Inflammatory macrophage treated with lipopolysaccharide for 1 hour (primary cell): ENCODE measurements at places on chromosomes 3 and 15.

DNA sequence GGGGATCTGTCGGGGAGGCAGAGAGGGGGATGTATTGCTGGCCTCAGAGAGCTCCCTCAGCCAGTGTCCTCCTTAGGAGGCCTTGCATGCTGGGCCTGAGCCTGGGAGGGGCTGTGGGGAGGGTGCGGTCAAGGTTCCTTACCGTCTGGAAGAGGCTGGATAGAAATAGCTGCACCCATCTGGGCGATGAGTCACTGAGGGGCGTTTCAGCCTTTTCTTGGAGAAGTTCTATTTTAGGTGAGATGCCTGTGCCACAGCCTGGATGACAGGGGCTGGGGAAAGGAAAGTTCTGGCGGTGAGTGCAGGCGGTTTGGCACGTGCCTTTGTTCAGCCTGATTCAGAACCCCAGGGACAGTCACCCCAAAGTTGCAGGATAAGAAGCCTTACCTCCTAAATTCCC is 35.7 kb upstream of the APEH start:
- DNase-seq: no peak

DNA sequence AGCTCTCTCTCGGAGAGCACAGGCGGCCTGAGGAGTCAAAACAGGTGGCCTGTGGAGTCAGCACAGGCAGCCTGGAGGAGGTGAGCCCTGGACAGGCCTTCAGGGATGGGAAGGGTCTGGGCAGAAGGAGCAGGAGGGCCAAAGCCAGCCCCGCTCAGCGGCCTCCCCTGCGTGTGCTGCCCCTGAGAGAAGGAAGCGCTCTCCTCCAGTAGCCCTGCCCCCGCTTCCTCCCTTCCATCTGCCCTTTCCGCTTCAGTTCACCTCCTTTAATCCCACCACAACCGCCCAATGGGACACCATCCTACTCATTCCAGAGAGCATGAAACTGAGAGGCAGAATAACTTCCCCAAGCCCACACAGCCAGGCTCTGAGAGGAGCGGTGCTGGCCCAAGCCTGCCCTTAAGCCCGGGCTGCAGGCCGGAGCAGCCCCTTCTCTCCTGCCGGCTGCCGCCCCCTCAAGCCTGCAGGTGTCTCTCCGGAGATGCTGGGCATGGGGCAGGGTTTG is 3.2 kb upstream of the NR2E3 start:
- no peak for DNase-seq

DNA sequence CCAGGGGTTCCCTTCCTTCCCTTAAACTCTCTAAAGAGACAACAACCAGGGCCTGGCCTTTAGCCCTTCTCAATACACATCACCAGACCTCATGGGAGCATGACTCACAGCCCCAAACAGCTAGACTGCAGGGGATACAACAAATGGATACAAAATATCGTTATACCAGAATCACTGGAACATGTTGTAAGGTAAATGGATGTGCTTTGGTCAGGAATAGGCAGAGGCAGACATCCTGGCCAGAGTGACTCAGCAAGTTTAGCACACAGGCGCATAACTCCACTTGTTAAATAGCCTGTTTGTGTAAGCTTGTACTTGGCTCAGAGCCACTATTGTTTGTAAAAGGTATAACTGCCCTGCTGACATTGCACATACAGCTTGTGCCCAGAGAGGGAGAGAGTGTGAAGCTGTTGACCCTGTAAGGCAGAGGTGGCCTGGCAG is 18.3 kb downstream of the TMED3 start:
- DNase-seq: peak; percentile 59

DNA sequence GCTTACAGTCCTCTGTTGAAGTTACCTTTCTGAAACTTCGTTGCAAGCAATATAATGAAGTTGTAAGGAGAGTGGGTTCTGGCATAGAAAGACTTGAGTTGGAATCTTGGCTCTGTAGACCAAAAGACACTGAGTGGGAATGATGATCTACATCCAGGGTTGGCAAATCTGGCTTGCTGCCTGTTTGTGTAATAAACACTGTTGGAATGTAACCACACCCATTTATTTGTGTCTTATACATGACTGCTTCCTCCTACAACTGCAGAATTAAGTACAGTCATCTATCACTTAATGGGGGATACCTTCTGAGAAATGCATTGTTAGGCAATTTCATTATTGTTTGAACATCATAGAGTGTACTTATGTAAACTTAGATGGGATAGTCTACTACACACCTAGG is 178.4 kb upstream of the SUCLG2 start:
- no peak for DNase-seq

DNA sequence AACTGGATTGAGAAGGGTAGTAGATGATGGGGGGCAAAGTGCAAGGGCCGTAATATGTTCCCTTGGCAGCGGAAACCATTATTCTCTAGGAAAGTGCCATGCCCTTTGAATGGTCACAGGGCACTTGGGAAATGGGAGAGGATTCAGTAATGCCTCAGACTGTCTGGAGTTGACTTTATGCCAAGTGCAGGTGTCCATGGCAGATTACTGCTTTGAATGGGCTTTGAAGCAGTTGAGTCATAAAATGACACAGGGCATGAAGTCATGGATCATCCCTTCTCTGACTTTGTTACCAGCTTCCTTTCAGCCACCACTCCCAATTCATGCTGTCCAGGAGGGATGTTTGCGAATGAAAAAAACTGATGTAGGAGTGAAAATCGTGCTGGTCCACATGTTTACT is 20.1 kb downstream of the AADACL2 start:
- DNase-seq: no peak

- DNase-seq: no peak
These were observed 226.3 kb downstream of the TAFA4 start for GRCh38 chr3:68706096-68706495.
